ENCODE measurements at places on chromosomes 5 and 9.

GRCh38 chr9:107024193-107024592 is 161.2 kb downstream of the ZNF462 start:
- DNase-seq = peak; percentile 5

- no peak for DNase-seq
Observed at GRCh38 chr5:116543501-116543900, 31.1 kb downstream of the SEMA6A start.

- DNase-seq = peak; percentile 79
Observed at GRCh38 chr5:96868603-96869371, 7.5 kb upstream of the ERAP2 start.

DNA sequence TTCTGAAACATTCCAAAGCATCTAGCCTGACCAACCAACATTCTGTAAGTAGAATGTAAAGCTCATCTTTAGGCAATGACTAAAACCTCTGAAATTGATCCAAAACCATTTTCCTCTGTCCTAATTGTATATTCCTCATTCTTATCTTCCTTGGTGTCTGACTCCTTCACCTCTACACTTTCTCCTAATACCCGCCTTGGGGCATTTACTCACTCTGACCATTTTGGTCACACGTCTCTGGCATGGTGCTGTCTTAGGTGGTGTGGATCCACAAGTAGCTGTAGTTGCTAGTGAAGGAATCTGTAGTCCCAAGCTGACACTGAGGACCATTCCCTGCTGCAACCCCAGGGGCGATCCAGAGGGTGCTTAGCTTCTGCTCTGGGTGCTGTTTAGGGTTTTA is 40.8 kb upstream of the LMNB1 start:
- DNase-seq = no peak

DNA sequence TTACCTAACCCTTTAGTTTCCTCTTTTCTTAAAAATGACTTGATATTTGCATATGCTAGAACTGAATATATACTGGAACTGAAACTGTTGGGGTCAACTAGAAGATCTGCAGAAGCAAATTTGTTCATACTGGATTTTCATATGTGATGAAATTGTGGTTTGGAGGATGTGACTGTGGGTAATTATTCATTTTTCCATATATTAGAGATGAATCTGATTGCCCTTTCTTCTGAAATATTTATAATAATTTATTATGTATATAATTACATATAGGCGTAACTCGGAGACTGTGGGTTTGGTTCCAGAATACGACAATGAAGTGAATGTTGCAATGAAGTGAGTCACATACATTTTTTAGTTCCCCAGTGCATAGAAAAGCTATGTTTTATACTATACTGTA is 149.1 kb downstream of the ATP10B start:
- DNase-seq = peak; percentile 40

DNA sequence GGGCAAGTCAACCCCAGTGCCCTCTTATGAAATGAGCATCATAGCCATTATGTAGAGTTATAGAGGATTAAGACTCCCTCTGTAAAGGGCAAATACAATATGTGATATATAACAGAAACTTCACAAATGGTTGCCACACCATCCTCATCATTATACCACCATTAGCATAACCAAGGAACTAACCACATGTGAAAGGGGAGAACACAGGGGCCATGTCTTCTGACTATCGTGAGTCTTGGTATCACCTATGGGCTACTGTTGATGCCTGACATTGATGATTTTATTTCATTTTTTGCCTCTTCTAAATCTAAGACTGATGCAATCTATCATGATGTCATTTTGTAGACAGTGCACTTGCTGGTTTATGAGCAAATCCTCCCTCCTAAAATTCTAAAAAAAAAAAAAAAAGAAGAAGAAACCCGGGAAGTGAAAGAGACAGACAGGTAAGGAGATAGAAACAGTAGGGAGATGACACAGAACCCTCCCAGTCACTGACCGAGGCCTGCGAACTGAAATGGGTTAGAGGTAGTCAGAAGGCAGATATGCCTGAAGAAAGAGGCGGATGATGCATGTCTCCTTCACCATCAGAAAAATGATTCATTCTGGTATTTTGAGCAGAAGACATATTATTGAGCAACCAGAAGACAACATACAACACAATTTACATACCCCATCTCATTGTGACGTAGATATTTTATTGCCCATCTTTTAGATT is 266.0 kb downstream of the DMAC1 start:
- DNase-seq = no peak

- no peak for DNase-seq
Observed at GRCh38 chr9:4927043-4927471, 58.0 kb upstream of the JAK2 start.

DNA sequence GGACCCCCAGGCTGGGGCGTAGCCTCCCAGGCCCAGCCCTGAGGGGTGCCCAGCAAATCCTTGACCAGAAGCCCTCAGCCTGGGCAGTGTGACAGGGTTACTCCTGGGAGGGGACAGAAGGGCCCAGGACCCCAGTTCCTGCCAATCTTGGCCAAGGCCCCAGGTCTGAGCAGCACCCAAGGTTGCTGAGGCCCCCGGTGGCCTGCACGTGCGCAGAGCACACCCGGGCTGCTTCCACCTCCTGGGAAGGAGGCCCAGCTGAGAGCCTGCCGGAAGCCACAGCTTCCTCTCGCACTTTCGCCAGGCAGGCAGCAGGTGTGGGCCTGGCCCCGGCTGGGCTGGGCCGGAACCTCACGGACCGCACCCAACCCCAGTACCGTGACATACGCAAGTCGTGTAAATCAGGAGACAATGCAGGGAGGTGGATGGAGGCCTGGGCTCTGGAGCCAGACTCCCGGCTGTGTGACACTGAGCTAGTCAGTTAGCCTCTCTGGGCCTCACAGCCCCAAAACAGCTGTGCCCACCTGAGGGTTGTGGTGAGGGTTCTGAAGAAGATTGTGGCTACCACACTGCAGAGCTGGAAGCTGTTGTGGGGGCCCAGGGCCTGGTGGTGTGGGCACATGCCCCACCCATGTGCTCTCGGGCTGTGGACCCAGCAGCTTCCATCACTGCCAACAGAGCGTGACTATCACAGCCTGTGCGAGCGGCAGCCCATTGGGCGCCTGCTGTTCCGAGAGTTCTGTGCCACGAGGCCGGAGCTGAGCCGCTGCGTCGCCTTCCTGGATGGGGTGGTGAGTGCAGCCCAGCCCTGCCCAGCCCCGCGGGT is 5.1 kb downstream of the GRK6 start:
- DNase-seq = peak; percentile 54

- no peak for DNase-seq
Observed at GRCh38 chr9:129415942-129416651, 204.8 kb downstream of the C9orf50 start.

- DNase-seq = no peak
Observed at GRCh38 chr9:28923351-28923750, 1350.1 kb upstream of the C9orf72 start.

DNA sequence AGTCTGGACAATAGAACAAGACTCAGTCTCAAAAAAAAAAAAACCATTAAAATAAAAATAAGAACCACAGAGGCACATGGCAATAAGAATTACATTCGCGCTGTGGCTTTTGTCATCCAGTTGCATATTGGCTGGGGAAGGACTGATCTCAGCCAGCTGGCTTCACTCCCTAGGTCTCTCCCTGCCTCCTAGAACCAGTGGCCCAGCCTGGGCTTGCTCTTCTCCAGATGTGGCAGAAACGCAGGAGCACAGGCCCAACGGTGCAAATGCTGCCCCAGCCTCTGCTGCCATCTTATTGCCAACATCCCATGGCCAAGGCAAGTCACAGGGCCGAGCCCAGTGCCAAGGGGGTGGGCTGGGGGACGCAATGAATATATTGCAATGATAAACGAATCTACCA is 37.0 kb downstream of the NKX2-5 start:
- DNase-seq = no peak

DNA sequence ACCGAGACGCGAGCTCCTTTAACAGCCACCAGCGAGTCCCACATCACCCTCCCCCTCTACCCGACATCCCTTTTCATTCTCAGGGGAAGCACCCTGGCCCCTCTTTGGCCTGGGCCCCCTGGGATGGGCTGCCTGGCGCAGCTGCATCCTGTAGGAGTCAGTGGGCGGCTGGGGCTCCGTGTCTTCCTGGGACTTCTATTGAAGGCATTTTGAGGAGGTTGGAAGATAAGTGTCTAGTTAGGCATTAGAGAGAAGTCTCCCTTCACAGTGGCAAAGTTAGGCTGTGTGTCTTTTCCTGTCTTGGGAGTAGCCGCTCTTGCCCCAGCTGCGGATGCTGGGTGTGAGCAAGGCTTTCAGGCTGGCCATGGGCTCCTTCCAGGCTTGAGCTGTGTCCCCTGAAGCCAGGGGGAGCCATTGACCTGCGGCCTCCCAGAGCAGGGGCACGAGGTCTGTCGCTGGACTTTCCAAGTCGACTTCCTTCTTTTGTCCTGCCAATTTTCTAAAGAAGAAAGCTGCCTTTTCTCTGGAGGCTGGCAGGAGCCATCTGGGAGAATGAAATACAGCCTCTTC is 18.6 kb upstream of the NKD2 start:
- DNase-seq = peak; percentile 78

- DNase-seq = peak; percentile 96
Observed at GRCh38 chr9:113580041-113580953, 116.8 kb downstream of the RGS3 start.

- no peak for DNase-seq
Observed at GRCh38 chr9:120152295-120152694, 427.7 kb downstream of the CDK5RAP2 start.

- DNase-seq = no peak
Observed at GRCh38 chr5:43245724-43246385, 53.8 kb downstream of the NIM1K start.

DNA sequence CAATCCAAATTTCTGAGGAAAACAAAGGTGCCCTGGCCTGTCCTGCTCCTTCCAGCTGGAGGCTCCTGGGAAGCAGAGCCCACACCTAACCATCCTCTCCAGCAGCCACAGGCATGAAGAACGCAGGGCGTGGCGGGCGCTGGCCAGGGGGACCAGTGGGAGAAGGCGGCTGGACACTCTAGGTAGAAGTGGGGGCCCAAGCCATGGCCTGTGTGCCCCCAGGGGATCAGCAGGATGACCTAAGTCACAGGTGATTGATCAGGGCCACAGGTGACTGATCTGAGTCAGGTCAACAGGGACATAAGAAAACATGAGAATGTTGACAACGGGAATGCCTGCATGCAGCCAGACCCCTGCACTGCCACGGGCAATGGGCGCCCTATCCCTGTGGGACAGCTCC is 3.4 kb downstream of the QSOX2 start:
- DNase-seq = no peak

- DNase-seq = peak; percentile 86
Observed at GRCh38 chr9:110188991-110189390, 19.0 kb downstream of the C9orf152 start.

- DNase-seq = no peak
Observed at GRCh38 chr9:112176524-112176923, 1.4 kb upstream of the SUSD1 start.

DNA sequence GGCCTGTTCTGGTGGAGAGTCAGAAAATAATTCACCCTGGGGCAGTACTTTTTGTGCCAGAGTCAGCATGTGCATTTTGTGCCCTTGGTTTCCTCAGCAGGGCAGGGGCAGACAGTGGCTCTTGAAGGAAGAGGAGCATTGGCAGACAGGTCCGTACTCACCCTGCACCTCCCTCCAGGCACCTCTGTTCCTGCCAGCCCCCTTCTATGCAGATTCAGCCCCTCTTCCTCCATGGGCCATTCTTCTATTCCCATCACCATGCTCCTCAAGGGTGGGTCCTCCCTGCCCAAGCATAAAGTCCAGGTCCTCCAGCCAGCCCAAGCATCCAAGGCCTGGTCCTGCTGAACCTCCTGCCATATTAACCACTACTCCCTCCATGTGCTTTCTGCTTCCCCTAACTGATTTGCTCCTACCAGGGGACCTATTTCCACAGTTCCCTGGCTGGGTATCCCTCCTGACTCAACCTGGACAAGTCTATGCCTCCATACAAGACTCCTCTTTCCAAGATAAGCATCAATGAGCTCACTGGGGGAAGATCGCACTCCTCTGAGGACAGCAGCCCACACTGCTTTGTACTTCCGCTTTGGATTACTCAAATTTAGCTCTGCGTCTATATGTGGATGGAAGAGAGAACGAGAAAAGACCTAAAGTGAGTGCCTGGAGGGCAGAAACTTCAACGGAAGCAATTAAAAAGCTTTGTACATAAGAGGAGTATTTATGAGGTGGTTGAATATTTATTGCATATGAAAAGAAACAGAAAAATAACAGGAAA is 9.3 kb upstream of the ACSL6 start:
- DNase-seq = no peak

GRCh38 chr5:98957307-98957706 is 28.5 kb upstream of the CHD1 start:
- DNase-seq = no peak

DNA sequence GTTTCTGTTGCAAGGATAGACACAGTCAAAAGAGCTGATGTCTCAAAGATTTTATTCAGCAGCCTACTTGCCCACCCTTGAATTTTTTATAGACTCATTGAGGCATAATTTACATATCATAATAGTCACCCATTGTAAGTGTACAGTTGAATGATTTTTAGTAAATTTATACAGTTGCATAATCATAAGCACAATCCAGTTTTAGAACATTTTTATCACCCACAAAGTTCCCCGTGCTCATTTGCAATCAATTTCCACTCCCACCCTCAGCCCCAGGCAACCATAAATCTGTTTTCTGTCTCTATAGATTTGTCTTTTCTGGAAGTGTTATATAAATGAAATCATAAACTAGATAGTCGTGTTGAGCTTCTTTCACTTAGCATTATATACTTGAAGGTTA is 517.7 kb downstream of the TLE1 start:
- no peak for DNase-seq

DNA sequence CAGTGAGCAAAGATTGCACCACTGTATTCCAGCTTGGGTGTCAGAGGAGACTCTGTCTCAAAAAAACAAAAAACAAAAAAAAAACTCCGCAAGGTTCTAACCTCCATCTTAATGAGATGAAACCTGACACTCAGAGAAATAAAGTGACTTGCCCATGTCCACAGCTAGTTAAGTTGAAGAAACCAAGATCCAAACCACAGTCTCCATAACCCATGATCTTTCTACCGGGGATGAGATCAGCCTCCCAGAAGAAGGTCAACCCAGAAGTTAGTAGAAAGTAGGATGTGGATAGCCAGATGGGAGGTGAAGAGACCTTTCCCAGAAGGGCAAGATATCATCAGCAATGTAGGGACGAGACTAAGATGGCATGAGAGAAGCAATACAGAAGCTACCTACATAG is 140.4 kb upstream of the ADRA1B start:
- no peak for DNase-seq

- no peak for DNase-seq
Observed at GRCh38 chr5:137672001-137672400, 63.9 kb downstream of the KLHL3 start.

DNA sequence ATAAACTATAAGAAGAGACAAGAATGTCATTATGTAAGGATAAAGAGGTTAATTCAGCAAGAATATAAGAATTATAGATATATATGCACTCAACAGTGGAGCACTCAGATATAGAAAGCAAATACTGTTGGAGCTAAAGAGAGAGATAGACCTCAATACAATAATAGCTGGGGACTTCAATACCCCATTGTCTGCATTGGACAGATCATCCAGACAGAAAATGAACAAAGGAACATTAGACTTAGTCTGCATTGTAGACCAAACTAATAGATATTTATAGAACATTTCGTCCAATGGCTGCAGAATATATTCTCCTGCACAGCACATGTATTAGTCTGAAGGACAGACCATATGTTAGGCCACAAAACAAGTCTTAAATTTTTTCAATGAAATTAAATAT is 777.1 kb downstream of the CDH18 start:
- DNase-seq = no peak

- DNase-seq = no peak
Observed at GRCh38 chr9:107559494-107560086, 70.0 kb upstream of the KLF4 start.

Data from suppressor macrophage (primary cell).